ENCODE measurements at places on chromosomes 3 and 15.

- DNase-seq, result no peak
Measured at GRCh38 chr15:40258544-40258943, 19.7 kb downstream of the PAK6 start.

- peak; percentile 71 for DNase-seq
Measured at GRCh38 chr3:141875893-141876380, 506 bp upstream of the ATP1B3 start.

- no peak for DNase-seq
Measured at GRCh38 chr3:65888980-65889706, 149.6 kb downstream of the MAGI1 start.

DNA sequence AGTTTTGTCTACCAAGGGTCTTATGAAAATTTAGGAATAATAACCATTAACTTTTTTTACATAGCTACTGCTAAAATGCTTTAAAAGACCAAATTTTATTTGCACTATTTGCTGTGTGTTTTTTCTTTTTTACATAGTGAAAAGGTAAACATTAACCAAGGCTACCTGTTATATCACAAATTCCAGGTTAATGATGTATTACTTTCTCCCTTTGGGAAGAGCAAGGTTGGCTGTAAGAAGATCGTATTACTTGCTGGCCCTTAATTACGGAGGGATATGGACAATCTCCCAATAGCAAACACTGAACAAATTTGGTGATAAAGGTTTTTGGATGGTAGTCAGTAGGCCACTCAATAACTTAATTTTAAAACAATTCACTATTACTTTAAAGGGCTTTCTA, 22.4 kb downstream of the LRRC58 start:
- DNase-seq, result no peak

DNA sequence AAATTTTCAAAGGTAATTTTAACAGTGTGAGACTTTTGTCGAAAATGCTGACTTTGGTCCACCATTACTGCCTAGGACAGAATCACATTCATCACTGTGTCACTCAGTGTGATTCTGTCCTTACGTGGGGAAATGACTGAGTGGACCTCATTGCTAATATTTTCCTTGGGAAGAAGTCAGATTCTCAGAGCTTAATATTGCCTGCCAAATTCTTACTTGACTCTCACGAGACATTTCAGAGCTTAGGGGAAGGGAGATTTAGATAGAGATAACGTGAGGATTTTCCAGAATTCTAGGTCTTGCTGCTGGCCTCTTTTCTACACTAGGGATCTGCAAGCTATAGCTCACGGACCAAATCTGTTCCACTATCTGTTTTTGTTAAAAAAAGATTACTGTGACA, 270.4 kb downstream of the SUCLG2 start:
- no peak for DNase-seq

DNA sequence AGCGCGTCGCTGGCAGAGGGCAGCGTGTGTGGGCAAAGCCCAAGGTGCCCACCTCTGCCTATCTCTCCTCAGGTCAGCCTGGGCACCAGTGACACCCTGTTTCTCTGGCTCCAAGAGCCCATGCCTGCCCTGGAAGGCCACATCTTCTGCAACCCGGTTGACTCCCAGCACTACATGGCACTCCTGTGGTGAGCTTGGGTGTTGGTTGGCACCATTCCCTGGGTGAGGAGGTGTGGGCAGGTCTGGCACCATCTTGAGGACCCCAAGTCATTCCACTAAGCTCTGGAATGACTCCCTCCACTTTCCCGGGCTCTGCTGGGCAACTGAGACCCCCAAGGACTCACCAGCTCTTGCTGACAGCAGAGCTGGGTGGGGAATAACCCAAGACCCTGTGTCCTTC, 28.5 kb downstream of the XYLB start:
- DNase-seq, result no peak

DNA sequence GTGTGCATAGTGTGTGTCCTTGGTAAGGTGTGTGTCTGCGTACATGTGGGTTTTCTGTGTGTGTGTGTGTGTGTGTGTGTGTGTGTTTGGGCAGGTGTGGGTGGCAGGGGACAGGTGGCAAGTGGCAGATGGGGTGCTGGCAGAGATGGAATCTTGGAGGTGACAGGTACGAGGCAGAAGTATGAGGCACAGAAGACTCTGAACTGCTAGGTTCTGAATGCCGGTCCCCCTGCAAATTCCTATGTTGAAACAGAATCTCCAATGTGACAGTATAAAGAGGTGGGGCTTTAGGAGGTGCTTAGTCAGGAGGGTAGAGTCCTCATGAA, 29.8 kb downstream of the SRPRB start:
- DNase-seq, result no peak

GRCh38 chr15:72231833-72232478, 966 bp upstream of the PKM start:
- DNase-seq, result peak; percentile 36

DNA sequence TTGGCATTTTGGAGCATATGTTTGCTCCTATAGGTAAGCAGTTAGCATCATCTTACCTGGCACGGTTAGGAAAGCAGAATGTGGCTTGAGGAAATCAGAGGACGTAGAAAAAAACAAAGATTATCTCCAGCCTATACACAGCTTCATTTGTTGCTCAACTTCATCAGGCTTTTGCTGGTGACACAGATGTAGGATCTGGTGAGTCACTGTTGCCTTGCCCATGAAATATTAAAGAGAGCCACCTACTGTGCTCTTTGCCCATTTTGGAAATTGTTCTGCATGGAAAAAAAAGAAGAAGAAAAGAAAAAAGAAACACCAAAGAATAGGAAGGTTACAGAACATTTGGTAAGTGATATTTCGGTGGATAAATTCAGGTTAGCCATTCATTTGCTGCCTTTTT, 3.8 kb downstream of the IL1RAP start:
- no peak for DNase-seq

DNA sequence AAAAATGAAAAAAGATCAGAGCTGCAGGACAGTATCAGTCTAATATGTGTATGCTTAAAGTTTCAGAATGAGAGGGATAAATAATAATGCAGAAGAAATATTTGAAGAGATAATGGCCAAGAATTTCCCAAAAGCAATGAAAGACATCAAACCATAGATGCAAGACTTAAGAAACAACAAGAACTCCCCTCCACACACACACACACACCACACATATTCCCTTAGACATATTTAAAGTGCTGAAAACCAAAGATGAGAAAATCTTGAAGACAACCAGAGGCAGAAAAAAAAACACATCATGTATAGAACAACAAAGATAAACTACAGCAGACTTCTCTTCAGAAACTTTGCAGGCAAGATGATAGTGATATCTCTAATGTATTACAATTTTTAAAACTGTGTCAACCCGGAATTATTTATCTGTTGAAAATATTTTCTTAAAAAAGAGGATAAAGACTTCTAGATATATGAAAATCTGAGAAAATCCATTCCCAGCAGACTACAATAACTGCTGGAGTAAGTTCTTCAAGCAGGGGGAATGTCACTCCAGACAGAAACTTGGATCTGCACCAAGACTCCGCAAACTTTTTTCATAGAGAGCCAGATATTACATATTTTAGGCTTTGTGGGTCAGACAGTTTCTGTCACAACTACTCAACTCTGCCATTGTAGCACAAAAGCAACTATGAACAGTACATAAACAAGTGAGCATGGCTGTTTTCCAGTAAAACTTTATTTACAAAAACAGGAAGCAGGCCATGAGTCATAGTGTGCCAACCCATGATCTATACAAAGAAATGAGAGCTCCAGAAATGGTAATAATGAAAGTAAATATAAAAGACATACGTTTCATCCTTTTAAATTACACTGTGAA, 223.4 kb upstream of the CGNL1 start:
- no peak for DNase-seq

DNA sequence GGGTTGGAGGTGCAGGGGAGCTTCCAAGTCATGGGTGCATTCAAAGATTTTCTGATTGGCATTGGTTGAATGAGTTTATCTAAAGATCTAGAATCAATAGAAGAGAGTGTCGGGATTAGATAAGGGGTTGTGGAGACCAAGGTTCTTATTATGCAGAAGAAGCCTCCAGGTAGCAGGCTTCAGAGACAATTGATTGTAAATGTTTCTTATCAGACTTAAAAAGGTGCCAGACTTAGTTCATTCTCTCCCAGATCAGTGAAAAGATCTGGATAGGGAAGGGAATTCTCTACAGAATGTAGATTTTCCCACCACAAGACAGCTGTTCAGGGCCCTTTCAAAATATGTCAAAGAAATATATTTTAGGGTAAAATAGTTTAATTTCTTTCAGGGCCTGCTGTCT, 129.5 kb downstream of the LIPC start:
- no peak for DNase-seq

GRCh38 chr3:12336099-12336498, 47.2 kb downstream of the PPARG start:
- DNase-seq, result no peak

- no peak for DNase-seq
Measured at GRCh38 chr3:168847291-168847883, 751.7 kb upstream of the GOLIM4 start.

DNA sequence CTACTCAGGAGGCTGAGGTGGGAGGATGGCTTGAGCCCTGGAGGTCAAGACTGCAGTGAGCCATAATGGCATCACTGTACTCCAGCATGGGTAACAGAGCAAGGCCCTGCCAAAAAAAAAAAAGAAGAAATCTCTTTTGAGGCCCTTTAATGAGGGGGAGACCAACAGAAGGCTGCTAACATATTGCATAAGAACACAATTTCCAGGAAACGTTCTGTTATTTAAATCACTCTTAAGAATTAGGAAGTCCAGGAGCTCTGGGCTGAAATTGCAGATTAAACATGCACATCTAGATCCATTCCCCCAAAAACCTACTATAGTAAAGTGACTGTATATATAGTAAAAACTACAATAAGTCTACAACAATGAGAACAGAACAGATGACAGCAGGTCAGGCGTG, 16.1 kb upstream of the BLM start:
- no peak for DNase-seq

GRCh38 chr3:120420928-120421551, 29.8 kb downstream of the FSTL1 start:
- no peak for DNase-seq

GRCh38 chr3:56894881-56895431, 93.2 kb upstream of the ARHGEF3 start:
- no peak for DNase-seq

DNA sequence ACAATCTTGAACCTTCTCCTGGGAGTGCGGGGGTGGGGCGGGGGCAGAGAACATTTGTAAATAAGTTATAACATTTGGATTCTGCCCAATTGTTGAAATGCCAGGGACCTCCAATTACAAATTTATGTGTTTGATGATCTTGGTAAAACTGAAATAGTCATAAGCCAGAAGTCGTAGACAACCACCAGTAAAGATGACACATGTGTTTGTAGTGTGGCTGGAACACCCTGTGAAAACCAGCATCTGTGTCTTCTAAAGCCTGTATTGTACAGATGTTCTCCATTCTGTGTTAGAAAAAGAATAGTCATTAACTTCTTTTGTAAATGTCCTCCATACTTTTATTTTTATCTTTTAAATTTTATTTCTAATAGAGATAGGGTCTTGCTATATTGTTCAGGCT, 61.8 kb downstream of the ARIH1 start:
- no peak for DNase-seq

DNA sequence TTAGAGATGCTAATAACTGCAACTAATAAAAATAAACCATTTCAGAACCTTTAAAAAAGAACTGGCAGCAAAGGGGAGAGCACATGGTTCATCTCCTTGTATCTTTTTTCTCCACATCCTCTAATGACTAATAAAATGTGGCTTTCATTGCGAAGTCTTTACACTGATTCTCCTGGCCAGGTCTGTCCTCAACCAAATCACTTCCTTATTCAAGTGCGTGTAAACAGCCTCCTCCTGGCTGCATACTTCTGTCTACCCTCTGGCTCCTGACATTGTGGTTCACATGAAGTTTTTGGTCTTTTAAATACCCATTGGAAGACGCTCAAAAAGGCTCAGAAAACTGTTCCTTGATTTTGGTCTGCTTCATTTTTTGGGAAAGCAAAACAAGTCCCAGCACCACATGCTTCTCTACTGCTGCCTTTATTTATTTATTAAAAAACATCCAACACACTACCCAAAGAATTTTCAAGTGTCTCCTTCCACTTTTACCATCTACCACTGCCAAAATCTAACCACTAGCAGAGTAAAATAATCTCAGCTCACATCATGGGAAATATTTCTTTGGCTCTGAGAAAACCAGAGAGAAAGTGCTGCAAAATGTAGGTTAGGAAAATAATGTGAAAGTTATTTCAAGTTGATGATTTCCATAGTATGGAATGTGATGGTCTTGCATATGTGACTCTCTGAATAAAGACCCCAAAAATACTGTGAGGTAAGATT, 85.1 kb downstream of the EFL1 start:
- DNase-seq, result no peak

DNA sequence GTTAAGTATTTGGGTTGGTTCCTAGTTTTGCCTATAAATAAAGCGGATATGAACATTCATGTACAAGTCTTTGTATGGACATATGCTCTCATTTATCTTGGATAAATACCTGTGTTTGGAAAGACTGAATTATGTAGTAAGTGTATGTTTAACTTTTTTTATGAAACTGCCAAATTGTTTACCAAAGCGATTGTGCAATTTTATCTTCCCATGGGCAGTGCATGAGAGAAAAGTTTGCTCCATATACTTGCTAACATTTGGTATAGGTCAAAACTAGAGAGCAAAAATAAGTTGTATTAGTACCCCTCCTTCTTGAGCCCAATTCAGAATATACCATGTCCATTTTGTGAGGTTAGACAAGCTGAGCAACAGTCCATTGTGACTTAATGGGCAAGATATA, 502.6 kb downstream of the SQOR start:
- DNase-seq, result no peak

DNA sequence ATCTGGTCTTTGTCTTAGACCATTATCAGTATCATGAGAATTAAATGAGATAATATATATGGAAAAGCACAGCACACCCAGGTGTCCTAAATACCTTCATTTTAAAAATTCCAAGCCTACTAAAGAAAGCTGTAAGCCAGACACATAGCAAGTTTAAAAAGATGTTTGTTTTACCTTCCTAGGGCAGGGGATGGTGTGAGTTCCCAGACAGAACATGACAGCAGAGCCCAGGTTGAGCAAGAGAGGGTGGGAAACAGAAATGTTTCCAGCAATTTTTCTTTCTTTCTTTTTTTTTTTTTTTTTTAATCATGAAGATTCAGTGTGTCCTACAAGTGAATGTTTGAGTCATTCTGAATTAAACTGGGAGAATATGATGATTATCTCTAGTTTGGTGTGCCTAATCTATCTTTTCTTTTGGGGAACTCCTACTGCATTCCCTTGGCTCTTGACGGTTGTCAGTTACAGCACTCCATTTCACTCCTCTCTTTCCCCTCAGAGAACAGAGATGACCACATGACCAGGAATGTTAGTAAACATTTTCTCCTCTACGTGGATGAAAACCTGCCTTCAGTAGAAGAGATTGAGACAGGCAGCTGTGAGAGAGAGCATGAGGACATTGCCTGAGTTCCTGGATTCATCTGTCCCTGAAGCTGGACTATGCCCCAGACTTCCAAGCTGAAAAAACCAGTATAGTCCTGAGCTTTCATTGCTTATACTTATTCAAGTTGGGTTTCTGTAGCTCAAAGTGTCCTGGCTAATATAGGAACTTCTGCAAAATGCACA, 54.5 kb upstream of the ARL14 start:
- no peak for DNase-seq

Data from T-helper 9 cell (primary cell).